ENCODE measurements at places on chromosomes 1 and 21. TPM values are rescaled to one million over a fixed set of nuclear protein-coding genes. Genes with fewer than 3 reads are reported as not detected.

The SLAMF6 gene
- total RNA-seq = 2.3 TPM

The HSPB7 gene
- total RNA-seq = 765 TPM

DNA sequence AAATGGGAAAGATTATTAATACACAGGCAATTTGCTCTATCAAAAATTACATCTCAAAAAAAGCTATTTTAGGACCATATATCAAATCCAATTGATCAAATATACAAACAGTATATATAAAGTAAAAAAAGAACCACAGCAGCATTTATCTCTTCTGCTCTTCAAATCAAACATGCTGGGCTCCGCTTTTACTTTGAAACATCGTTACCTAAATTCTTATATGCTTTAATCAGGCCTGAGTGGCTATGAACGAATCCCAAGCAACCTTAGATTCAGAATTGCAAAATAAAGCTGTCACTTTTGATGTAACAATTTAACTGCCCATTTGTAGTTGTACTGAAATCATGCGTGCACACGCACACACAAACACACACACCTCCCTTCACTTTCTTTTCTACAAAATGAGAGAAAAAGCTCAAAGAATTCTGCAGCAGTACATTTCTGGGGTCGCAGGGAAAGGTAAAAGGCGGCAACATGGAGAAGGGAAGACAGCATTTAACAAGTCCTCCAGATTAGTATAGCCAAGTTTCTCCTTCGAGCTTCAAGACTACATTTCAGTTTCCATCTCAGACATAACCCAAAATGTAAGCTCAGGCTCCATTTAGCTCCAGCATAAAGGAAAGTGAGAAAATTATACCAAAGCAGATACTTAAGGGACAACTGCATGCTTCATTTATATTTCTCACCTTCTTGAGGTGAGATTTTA is 92.2 kb upstream of the TTC39A start:
- H3K27ac ChIP-seq = no peak overlapping the region
- no peak overlapping the region for H3K4me3 ChIP-seq
- DNase-seq = no peak
- H3K4me1 ChIP-seq = peaks cover 31% of the 10 kb centered on the region

- H3K27me3 ChIP-seq = no peaks in the 10 kb centered on the region
- peaks cover 98% of the 10 kb centered on the region for H3K4me1 ChIP-seq
- DNase-seq = peak; percentile 84
- H3K36me3 ChIP-seq = no peaks in the 10 kb centered on the region
Observed at GRCh38 chr1:8370905-8371315, 53.0 kb downstream of the SLC45A1 start.

- H3K4me1 ChIP-seq = peaks cover 45% of the 10 kb centered on the region
- H3K27ac ChIP-seq = no peak overlapping the region
- H3K4me3 ChIP-seq = no peak overlapping the region
- no peaks in the 10 kb centered on the region for H3K36me3 ChIP-seq
- DNase-seq = no peak
Observed at GRCh38 chr1:15700508-15700907, 16.4 kb downstream of the PLEKHM2 start.

DNA sequence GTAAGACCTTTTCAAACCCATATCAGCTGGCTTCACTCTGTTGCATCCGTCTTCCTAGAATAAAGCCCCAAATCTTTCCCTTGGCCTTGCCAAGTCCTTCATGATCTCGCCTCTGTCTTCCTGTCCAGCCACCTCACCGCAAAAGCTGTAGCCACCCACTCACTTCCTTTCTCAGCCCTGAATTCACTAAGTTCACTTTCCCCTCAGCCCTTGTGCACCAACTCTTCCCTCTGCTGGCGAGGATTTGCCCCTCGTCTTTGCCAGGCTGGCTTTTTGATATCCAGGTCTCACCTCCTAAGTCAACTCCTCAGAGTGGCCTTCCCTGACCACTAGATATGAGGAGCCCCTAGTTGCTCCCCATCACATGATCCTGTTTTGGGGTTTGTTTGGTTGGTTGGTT is 3.9 kb upstream of the COL16A1 start:
- no peaks in the 10 kb centered on the region for H3K36me3 ChIP-seq
- peaks cover 14% of the 10 kb centered on the region for H3K4me1 ChIP-seq
- DNase-seq = no peak
- H3K27me3 ChIP-seq = no peaks in the 10 kb centered on the region
- no peak overlapping the region for H3K27ac ChIP-seq
- H3K4me3 ChIP-seq = no peak overlapping the region

GRCh38 chr1:86704972-86705664 is 742 bp downstream of the SH3GLB1 start:
- peak overlapping the region; percentile 91 for H3K27ac ChIP-seq
- H3K27me3 ChIP-seq = no peaks in the 10 kb centered on the region
- DNase-seq = peak; percentile 79
- peaks cover 45% of the 10 kb centered on the region for H3K4me1 ChIP-seq

GRCh38 chr1:182235952-182236650 is 155.5 kb downstream of the GLUL start:
- peaks cover 12% of the 10 kb centered on the region for H3K4me1 ChIP-seq
- H3K4me3 ChIP-seq = no peak overlapping the region

The OVAAL gene
- total RNA-seq = not detected

DNA sequence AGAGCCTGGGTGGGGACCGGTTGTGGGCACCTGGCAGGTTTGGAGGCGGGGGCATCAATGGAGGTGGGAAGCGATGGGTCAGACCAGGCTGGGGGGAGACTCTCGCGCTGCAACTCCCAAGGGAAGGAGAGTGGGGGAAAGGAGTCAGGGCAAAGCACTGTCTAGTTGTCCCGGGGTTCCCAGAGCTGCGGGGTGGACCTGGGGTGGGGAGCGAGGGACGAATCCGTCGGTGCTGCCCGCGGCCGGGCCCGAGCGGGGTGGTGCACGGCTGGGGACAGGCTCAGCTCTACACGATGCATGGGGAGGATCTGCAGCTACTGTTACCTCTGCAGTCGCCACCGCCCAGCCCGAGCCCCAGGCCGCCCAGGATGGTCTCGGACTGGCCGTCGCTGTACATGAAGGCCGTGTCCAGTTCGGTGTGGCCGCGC is 427 bp downstream of the AKR7A2 start:
- H3K4me1 ChIP-seq = peaks cover 20% of the 10 kb centered on the region
- H3K27me3 ChIP-seq = no peaks in the 10 kb centered on the region
- peak; percentile 41 for DNase-seq

The POU3F1 gene
- 0.87 TPM for total RNA-seq

DNA sequence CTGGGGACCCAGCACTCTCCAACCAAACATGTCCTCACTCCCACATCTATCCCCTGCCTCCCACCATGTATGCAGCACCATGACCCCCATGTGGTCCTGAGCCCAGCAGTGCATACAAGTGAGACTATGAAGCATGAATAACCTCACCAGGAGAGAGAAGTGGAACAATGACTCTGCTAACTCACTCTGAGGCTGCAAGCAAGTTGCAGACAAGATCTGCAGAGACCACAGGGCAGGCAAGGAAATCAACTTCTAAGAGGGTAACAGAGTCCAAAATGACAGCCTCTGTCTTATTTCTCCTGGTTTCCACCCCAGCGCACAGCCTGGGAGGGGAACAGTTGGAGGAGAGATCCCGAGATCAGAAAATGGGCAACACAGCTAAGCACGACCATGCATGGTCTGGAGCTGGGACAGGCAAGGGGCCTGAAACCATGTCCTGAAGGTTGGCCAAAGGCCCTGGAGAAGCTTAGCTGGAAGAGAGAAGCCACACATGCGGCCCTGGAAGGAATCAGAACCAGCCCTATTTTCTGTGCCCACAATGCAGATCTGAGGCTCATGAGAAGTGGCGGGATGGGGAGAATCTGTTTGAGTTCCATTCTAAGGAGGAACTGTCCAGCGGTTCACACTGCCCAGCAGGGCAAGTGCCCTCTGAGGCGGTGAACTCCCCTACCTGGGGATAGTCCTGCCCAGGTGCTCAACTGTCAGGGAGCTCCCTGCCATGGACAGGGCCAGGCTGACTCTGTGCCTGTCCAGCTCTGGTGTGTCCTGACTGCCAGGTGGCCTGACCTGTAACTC is 12.5 kb upstream of the REN start:
- H3K4me3 ChIP-seq = no peak overlapping the region
- no peak overlapping the region for H3K27ac ChIP-seq
- no peaks in the 10 kb centered on the region for H3K4me1 ChIP-seq
- peaks cover 3% of the 10 kb centered on the region for H3K27me3 ChIP-seq
- no peak for DNase-seq

GRCh38 chr1:164477343-164477742 is 81.6 kb upstream of the PBX1 start:
- no peak overlapping the region for H3K4me3 ChIP-seq
- H3K4me1 ChIP-seq = peaks cover 6% of the 10 kb centered on the region

GRCh38 chr21:25577424-25578055 is 29.7 kb downstream of the MRPL39 start:
- H3K36me3 ChIP-seq = no peaks in the 10 kb centered on the region
- no peak overlapping the region for H3K27ac ChIP-seq
- no peak for DNase-seq
- no peaks in the 10 kb centered on the region for H3K27me3 ChIP-seq

GRCh38 chr21:32611471-32611997 is 643 bp downstream of the CFAP298 start:
- peaks cover 32% of the 10 kb centered on the region for H3K36me3 ChIP-seq
- peak overlapping the region; percentile 83 for H3K27ac ChIP-seq
- DNase-seq = no peak
- no peaks in the 10 kb centered on the region for H3K27me3 ChIP-seq

The VCAM1 gene
- 2.4 TPM for total RNA-seq

DNA sequence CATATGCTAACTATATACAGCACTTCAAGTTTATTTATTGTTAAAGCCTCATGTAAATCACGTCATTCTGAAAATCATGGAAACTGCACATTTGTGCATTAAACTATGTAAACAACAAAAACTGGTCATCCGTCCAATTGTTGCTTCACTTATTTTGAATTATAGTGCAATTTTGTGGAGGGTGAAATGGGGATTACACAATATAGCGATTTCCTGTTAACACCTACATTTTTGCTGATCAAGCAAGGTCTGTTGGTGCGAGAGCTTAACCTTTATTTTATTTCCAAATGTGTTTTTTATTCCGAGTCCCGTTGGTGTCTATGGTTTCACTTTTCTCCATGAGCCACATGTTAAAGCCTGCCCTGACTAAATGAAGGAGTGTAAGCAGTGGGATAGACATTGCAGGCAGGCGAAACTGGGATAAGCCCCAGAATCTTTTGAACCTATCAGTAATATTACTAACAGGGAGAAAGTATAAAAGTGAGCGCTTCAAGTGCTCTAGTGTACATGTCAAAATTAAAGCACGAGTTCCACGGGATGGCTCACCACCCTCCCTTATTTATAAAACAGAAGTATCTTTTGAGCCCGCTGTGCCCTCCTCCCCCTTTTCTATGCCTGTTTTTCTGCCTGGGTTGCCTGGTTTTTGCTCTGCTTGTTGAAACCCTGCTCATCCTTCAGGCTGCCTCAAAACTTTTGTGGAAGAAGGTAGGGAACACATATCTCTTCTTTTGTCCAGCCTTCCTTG is 120.7 kb downstream of the NFIA start:
- H3K4me3 ChIP-seq = peak overlapping the region; percentile 44
- no peak for DNase-seq
- H3K4me1 ChIP-seq = peaks cover 42% of the 10 kb centered on the region
- peak overlapping the region; percentile 77 for H3K27ac ChIP-seq

- H3K27ac ChIP-seq = peak overlapping the region; percentile 27
- no peaks in the 10 kb centered on the region for H3K36me3 ChIP-seq
Observed at GRCh38 chr1:155889566-155889965, 21.6 kb downstream of the RIT1 start.

DNA sequence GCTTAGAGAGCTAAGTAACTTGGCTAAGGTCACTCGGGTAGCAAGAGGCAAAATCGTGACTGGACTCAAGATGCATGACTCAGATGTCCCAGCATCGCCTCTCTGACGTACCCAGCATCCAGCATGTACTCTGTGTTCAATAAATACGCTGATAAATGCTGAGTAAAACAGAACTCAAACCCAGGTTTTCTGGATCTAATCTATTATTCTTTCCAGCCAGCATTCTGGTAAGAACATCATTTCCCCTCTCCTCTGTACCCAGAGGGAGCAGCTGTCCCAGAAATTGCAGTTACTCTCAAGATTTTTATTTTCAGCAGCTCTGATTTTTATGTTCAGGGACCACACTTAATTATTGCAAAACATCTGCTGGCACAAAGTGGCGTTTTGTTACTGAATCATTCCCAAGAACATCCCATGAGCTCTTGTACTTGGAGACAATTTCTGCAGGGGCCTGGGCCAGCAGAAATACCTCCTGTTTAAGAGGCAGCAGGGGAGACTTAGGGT is 249.0 kb downstream of the PRDM2 start:
- DNase-seq = peak; percentile 33
- H3K36me3 ChIP-seq = no peaks in the 10 kb centered on the region
- H3K4me3 ChIP-seq = no peak overlapping the region
- H3K27ac ChIP-seq = peak overlapping the region; percentile 61
- H3K4me1 ChIP-seq = no peaks in the 10 kb centered on the region

DNA sequence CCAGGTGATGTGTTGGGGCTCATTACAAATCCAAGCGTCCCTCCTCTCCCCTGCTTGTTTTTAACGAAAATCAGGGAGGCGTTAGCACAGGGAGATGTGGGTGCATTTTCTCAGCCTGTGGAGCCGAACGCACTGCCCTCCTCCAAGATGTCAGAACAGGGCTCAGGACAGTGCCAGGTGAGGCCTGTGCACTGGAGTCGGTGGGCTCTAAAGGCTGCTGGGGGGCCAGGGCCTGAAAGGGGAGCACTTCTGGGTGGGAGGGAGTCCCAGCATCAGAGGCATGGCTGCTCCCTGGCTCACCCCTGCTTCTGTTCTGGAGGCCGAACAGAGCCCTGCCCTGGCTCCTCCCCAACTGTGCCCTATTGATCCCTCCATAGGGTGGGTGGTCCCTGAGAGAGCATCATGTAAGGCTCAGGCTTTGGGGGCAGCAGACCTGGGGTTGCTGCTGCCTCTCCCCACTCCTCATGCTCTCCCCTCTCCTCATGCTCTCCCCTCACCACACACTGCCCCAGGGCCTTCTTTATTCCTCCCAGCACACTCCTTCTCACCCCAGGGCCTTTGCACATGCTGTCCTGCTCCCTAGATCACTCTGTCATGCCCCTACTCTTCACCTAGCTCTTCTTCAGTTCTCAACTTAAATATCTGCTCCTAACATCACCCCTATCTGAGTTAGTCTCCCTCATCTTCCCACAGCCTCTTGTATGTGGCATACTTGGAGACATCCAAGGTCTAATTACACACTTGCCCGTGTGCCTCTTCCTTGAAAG is 725.2 kb downstream of the PTPRU start:
- no peaks in the 10 kb centered on the region for H3K4me1 ChIP-seq
- H3K27me3 ChIP-seq = peaks cover 9% of the 10 kb centered on the region
- no peak for DNase-seq
- H3K27ac ChIP-seq = no peak overlapping the region
- H3K4me3 ChIP-seq = no peak overlapping the region

DNA sequence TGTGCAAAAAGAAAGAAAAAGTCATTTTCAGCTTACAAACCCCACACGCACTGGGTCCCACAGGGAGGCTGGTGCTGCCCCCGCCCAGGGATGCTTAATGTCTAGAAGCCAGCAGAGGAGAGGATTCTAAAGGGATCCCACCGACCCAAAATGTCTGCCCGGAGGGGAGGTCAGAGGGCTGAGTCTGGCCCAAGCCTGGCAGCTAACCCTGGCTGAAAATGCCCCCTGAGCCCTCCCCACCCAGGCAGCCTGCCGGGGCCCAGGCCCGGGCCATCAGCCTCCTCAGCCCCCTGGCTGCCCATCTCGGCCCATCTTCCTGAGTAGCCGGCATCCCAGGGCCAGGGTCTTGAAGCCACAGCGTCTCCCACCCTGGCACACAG is 33.5 kb downstream of the ACOT7 start:
- no peak overlapping the region for H3K4me3 ChIP-seq
- no peaks in the 10 kb centered on the region for H3K36me3 ChIP-seq
- peak overlapping the region; percentile 60 for H3K27ac ChIP-seq
- no peak for DNase-seq

All from gastrocnemius medialis (tissue), 4 donors.